Stimulated activated CD8-positive, alpha-beta memory T cell treated with anti-CD3 and anti-CD28 coated beads, Interleukin-4, amount 100 ng/mL, for 48 hours (primary cell): ENCODE measurements at places on chromosomes 12 and 14.
A peak's percentile ranks its signal among the peaks of the same experiment; 100 is the strongest.

GRCh38 chr14:21068521-21069387 is 1.4 kb upstream of the ARHGEF40 start:
- peak; percentile 61 for DNase-seq

GRCh38 chr14:85583380-85583779 is 53.4 kb downstream of the FLRT2 start:
- DNase-seq = no peak

DNA sequence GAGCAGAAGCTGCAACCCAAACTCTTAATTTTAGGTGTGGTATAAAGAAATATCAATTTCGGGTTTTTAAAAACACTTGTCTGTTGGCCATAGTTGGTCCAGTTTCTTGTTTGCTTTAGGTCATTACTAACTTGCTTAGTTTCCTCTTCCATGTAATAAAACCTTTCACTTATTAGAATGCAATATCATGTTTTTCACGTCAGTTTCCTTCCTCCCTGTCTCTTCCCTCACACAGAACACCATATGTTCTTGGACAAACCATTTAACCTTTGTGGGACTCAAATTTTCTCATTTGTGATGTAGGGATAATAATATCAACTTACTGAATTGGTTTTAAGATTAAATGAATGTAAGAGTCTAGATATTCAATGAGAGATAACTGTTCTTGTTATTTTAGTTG is 22.9 kb downstream of the PMCH start:
- DNase-seq = no peak

DNA sequence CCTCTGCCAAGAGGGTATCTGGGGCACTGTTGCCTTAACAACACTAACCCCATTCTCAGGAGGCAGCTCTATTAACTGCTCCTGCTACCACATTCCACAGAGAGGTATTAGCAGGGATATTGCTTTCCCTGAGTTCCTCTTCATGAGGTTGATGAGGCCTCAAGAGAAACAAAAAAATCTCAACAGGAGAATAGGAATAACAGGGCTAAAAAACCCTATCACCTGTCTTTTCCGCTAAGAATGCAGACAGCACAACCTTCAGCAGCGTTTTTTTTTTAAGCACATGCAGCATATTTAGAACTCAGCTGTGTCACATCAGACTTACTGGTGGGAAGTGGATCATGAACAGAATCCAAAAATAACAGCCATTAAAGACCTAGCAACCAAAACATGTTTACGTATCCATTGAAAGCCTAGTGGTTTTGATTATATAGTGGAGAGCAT is 29.2 kb downstream of the ATF7 start:
- DNase-seq = no peak

DNA sequence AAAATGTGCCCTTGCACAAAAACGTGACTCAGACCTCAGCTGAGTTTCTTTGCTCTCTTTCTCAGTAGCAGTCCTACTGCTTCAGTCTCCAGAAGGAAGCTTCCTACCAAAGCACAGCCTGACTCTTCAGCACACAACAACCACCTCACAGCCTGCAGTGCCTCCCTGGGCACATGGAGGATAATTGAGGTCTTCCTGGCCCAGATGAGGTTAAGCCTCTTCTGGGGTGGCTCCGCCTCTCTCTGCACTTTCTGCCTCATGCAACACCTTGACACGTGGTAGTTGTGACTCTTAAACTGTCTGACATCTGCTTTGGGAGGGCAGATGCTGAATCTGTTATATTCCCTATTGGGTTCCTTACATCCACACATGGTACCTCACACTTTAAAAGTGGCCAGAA is 33.8 kb downstream of the GIT2 start:
- no peak for DNase-seq

GRCh38 chr14:76718306-76719040 is 42.8 kb upstream of the VASH1 start:
- no peak for DNase-seq

GRCh38 chr14:59247801-59248584 is 59.5 kb downstream of the DAAM1 start:
- DNase-seq = no peak

DNA sequence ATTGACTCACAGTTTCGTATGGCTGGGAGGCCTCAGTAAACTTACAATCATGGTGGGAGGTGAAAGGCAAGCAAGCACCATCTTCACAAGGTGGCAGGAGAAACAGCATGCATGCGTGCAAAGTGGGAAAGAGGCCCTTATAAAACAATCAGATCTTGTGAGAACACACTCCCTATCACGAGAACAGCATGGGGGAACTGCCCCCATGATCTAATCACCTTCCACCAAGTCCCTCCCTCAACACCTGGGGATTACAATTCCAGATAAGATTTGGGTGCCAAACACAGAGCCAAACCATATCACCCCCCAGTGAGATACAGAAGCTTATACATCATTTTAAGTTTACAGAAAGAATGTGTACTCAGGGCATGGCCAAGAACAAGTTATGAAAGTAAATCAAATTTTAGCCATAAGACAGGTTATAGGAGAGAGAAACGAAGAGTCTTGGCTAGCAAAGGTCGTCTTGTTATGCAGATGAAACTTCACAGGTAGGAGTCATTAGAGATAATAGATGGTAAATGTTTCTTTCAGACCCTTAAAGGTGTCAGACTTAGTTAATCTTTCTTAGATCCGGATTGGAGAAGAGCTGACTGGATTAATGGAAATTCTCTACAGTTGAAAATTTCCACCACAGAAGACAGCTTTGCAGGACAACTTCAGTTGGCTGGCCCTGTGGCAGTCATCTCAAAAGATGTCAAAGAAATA is 79.8 kb upstream of the SEL1L start:
- DNase-seq = no peak

- DNase-seq = no peak
Measured at GRCh38 chr14:36855396-36855795, 193.7 kb downstream of the PAX9 start.

GRCh38 chr12:129727100-129727499 is 176.7 kb downstream of the TMEM132D start:
- no peak for DNase-seq

DNA sequence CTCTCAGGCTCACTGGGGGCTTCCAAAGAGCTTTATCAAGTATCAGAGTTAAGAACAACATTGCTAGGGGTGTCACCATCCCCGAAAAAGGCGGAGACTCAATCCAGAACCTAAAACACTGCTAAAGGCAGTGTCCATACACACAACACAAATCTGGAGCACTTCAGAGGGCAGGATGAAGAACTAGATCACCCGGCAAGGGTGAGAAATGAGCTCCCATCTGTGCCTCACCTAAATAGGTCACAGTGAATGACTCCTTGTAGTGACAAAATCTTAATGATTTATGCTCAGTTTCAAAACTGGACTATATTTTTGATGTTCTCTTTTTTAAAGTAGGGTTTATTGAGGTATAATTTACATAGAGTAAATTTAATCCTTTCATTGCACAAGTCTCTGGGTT is 25.6 kb downstream of the NIN start:
- no peak for DNase-seq

- DNase-seq = no peak
Measured at GRCh38 chr12:108605000-108605689, 7.3 kb upstream of the TMEM119 start.

GRCh38 chr14:58401587-58401986 is 5.9 kb downstream of the TOMM20L start:
- no peak for DNase-seq

DNA sequence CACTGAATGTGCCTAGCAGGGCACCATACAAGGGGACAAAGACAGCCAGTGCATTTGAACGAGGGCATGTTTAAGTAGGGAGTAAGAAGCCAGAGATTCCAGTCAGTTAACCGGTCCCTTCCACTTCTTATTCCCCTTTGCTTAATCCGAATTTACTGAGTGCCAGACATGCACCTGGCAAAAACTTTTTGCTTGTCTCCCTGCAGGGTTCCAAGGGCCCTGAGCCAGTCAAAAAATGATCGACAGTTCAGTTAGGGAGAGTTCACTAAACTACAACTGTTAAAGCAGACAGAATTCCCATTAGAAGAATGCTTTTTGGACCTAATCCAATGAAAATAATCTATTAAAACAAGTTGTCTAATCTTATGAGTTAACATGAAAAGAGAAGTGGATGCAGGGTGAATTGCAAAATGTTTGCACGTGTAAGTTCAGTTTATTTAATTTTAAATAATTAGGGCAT is 193.8 kb downstream of the TMTC2 start:
- DNase-seq = no peak

DNA sequence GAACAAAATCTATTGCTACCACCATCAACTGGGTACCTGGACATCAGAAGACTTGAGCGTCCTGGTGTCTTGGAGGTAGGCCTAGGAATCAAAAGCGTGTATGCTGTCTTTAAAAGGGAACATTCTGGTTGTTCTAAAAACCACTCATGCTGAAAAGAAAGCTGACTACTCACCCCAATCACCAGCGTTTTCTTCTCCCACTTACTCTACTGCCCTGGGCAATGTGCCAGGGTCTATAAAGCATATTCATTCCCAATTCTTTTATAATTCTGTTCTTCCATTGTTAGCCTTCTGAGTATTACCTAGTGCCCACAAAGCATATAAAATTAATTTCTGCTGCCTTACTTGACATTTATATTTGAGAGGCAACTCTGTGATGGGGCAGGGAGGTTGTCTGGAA is 133.4 kb downstream of the KCNA5 start:
- no peak for DNase-seq

DNA sequence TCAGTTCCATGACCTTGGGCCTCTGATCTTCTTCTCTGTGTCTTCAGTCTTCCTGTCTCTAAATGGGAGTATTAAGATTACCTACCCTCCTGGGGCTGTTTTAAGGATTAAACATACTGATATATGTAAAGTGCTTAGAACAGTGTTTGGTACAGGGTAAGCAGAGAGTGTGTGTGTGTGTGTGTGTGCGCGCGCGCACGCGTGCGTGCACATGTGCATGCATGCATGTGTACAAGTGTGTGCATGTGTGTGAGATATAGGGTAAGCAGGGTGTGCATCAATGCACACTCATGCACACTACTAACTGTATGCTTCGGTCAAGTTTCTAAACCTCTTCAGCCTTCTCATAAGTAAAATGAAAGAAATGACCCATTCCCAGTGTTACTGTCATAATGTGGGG is 196.6 kb downstream of the NTF3 start:
- DNase-seq = no peak

DNA sequence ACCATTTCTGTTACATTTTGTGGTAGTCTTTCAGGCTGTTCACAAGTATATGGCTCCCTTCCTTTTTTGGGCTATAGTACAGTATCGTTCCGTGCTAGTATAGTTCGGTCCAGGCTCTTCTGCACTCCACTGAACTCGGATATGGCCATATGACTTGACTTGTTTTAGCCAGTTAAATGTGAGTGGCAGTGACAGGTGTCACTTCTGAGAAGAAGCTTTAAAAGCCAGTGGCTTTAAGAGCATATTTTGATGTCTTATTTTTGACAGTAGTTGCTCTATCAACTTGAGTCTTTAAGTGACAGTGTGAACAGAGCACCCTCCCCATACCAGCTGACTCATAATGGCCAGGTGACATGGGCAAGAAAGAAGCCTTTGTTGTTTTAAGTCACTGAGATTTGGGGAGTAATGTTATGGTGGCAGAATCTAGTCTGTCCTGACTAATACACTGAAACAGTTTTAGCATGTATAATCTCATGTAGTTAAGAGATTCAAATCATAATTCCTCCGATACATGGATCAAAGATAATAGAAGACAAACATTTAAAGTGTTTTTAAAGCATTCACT is 64.6 kb downstream of the ANO4 start:
- no peak for DNase-seq

DNA sequence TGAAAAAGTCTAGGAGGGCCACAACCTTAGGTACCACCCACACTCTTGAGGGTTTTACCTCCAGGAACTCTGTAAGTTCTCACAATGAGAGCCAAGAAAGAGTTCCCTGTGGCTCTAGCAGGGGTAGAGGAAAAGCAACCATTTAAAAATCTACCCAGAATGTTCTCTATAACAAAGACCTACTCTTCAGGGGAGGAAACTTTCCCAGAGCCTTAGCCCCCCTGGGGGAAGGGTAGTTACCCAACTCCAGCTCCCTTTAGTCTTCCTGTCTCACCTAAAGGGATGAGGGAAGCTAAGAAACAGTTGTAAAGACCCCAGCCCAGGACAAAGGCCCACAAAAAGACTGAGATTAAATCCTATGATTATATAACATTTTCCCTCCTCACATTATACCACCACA is 46.2 kb upstream of the JDP2 start:
- no peak for DNase-seq

GRCh38 chr12:64501486-64501885 is 49.6 kb downstream of the TBK1 start:
- DNase-seq = no peak

GRCh38 chr12:28811457-28811856 is 337.6 kb upstream of the FAR2 start:
- DNase-seq = no peak

DNA sequence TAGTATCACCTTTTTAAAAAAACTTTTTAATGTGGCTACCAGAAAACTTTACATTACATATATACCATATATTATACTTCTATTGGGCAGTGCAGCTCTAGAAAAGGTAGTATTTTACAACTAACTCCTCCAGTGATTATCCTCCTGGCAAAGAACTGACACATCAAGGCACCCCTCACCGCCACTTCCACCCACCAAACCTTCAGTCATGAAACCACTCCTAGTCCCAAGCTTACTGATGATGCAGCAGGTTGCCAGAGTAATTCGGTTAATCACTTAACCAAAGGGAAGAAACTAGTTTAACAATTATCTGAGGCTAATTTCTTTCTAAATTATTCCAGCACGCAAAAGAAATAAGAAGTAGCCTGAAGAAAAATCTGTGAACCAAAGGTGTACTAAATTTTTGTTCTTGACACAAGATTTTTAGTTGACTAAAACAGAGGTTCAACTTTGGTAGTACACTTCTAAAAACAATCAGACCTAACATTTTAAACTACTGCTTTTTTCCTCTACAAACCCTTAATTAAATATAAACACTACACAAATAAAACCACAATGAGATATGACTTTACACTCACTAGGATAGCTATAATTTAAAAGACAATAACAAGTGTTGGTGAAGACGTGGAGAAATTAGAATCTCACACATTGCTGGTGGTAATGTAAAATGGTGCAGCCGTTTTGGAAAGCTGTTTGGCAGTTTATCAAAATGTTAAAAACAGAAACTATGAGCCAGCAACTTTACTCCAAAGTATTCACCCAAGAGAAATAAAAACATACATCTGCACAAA is 16.7 kb downstream of the SPPL3 start:
- DNase-seq = peak; percentile 56

DNA sequence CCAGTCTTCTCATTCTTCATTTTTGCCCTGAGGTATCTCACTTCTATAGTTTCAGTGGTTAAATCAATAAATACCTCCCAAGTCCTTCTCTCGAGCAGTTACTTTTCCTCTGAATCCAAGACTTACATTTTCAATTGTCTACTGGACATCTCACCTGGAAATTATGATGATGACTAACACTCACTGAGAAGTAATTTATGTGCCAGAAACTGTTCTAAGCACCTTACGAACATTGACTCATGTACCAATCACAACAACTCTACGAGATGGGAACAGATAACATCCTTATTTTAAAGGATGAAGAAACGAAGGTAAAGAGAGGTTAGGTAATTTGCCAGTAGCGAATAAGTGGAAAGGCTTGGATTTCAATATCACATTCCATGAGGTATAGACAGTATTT is 94.1 kb downstream of the EML5 start:
- DNase-seq = no peak

GRCh38 chr14:68893566-68893965 is 85.5 kb downstream of the ACTN1 start:
- no peak for DNase-seq
